ENCODE measurements at places on chromosomes 11 and 22.

- DNase-seq: no peak
Measured at GRCh38 chr11:104060004-104060794, 23.8 kb downstream of the DDI1 start.

DNA sequence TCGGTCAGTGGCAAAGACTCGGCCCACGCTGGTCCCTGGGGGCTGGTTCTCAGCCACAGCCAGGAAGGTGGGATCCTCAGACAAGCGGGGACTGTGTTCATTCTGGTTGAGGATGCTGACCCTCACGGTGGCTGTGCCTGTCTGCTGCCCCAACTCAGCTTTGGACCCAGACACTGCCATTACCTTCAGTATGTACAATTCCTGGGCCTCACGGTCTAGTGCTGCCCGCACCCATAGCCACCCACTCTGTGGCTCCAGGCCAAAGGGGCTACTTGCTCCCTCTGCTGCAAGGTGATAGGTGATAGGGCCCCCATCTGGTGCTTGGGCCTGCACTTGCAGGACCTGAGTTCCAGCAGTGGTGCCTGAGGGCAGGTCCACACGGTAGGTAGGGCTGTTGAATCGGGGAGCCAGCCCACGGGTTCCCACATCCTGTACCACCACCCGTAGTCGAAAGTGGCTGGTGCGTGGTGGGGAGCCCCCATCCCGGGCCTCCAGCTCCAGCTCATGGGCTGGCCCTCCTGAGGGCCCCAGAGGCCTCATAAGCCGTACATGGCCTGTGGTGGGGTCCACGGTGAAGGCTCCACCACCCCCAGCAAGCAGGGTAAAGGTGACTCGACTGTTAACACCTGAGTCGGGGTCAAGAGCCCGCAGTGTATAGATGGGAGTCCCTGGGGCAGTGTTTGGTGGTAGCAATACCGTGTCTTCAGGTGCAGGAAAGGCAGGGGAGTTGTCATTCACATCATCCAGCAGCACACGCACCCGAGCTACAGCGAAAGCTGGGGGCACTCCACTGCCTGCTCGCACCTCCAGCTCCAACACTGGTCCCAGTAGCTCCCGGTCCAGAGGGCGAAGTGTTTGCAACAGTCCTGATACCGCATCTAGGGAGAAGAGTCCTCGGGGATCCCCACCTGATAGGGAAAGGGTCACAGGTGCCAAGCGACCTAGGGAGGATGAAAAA, 13.2 kb upstream of the TPP1 start:
- no peak for DNase-seq

DNA sequence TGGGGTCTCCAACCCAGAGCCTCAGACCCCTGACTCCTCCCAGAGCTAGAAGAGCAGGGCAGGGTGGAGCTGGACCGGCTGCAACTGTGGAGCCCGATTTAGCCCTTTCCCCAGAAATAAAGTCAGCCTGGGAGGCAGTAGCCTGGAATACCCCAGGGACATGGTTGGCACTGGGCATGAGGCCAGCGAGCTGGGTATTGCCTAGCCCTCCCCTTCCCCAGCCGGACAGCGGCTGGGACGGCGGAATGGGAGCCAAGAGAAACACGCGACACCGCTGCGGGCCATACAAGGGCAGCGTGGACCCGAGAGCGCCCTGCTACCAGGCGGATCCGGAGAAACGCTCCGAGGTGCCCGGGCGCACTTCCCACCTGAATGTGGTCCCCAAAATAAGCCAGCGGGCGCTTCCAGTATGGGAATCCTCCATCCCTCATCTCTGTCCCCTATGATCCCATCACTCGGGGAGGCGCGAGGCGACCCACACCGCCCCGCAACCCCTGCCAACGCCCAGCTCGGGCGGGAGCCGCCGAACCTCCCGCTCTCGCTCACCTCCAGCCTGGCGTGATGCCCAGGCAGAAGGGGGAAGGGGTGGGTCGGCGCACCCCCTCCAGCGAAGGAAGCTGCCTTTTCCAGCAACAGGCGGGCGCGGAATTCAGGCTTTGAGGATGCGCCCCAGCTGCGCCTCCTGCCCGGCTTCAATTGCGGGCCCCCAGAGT, 758 bp downstream of the MCAM start:
- no peak for DNase-seq

GRCh38 chr22:28357193-28357592, 322.4 kb downstream of the TTC28 start:
- DNase-seq: no peak

GRCh38 chr22:20881231-20881630, 22.4 kb downstream of the SNAP29 start:
- DNase-seq: no peak

DNA sequence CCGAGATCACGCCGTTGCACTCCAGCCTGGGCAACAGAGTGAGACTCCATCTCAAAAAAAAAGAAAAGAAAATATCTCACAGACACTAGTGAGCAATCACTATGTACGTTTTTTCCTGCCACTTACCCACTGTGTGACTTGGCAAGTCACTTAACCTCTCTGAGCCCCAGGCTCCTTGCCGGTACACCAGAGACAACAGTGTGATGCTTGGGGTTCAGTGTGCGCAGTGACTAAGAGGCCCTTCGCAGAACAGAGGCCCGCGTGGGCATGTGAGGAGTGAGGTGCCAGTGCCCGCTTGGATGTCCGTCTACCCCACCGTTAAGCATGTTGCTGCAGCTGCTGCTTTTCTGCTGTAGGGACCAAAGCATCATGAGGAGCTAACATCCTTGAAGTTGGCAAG, 6.7 kb downstream of the OAF start:
- DNase-seq: no peak

DNA sequence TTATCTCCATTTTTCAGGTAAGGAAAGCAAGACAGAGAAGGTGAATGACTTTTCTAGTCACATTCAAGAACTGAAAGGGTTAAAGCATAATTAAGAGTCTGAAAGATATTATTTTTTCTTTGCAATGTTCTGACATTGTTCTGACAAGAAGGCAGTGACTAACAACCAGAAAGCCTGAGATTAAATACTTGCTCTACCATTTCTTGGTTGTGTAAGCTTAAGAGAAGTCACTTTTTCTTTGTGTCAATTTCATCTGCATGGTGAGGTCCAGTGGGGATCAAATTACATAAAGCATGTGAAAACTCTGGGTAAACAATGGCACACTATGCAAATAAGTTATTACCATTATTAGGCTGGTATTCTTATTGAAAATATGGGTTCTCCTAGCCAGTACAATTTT, 73.7 kb downstream of the PHF21A start:
- no peak for DNase-seq

DNA sequence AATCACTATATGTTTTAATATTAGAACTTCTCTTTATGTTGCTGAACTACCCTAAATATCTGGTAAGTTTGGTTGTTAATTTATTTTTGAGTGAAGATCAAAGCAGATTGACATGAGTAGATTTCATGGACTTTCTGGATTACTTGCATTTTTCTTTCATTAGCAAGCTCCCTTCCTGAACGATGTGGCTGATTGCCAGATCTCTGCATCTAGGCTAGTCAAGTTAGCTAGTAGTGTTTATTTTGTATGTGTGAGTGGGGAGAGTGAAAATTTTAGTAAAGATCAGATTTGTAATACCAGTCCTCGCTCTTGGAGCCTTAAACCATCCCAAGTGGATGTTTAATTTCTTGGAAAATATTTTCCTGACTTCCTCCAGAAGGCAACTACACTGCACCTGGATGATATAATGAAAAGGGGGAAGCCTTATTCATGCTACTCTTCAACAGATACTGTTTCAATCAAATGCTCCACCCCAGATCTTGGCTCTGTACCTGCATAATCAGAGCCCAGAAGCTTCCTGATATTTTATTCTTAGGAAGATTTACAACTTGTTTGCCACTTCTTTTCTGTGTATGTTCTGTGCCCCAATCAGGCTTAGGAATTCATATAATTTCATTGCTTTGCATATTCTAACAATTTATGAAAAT, 143.2 kb upstream of the GRIA4 start:
- no peak for DNase-seq
